ENCODE measurements at places on chromosomes 4 and X.
A peak's percentile ranks its signal among the peaks of the same experiment; 100 is the strongest.

- DNase-seq, result no peak
Observed at GRCh38 chr4:162506253-162506652, 342.5 kb upstream of the FSTL5 start.

- DNase-seq, result no peak
Observed at GRCh38 chr4:41076481-41076880, 137.9 kb downstream of the APBB2 start.

GRCh38 chr4:48602222-48602621 is 112.2 kb downstream of the ZAR1 start:
- DNase-seq, result no peak

- no peak for DNase-seq
Observed at GRCh38 chrX:72313707-72314641, 8.3 kb upstream of the CITED1 start.

GRCh38 chr4:30929649-30930048 is 209.5 kb downstream of the PCDH7 start:
- no peak for DNase-seq

DNA sequence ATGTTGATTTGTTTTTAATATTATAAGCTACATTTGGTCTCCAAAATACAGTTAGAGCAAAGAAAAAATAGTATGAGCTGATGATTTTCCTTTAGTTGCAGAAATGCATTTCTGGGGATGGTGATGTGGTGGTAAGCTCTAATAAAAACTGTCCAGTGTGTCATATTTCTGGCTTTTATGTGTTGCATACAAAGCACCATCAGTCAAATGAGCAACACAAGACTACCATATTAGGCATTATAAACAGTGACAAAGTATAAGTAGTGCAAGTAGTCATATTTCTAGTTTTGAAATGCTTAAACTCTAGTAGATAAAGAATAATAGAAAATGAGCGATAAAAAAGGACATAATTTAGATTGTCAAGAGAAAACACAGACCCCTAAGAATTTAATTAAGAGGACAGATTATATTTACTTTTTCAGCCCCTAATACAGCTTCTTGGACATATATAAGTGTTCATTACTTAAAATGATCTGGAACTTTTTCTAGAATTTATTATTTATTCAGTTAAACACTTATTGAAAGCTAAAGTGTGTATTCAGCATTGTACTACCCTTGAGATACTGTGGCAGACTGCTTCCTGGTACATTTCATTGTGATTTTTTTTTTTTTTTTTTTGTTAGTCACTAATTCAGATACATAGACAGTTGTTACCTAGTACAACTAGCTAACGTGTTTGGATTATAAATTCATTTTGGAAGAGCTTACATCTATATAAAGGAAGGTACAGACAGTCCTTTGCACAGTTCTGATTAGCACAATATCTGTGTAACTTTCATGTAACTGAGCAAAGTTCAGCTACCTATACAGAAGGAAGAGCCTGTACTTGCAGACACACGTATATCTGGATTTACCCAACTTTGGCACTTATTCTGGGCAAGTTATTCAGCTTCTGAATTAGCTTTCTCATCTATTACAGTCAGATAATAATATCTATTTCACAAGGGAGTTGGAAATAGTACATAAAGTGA is 22.3 kb downstream of the RAP1GDS1 start:
- DNase-seq, result no peak

DNA sequence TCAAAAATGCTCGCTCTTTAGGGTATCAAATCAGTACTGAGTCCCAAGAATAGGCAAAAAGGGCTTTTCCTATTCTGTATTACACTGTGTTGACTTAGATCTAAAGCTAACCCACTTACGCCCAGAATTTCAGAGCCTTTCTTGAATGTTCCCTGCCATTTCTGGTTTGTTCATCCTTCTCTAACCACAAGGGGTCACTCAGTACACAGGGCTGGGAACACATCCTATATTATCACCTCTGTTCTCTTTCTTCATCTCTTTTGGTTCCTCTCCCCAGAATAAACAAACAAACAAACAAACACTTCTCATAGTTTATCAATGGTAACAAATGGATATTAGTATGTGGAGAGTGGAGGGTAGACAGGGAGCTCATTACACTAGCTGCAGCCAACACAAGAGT is 25.5 kb upstream of the MORC4 start:
- DNase-seq, result no peak

DNA sequence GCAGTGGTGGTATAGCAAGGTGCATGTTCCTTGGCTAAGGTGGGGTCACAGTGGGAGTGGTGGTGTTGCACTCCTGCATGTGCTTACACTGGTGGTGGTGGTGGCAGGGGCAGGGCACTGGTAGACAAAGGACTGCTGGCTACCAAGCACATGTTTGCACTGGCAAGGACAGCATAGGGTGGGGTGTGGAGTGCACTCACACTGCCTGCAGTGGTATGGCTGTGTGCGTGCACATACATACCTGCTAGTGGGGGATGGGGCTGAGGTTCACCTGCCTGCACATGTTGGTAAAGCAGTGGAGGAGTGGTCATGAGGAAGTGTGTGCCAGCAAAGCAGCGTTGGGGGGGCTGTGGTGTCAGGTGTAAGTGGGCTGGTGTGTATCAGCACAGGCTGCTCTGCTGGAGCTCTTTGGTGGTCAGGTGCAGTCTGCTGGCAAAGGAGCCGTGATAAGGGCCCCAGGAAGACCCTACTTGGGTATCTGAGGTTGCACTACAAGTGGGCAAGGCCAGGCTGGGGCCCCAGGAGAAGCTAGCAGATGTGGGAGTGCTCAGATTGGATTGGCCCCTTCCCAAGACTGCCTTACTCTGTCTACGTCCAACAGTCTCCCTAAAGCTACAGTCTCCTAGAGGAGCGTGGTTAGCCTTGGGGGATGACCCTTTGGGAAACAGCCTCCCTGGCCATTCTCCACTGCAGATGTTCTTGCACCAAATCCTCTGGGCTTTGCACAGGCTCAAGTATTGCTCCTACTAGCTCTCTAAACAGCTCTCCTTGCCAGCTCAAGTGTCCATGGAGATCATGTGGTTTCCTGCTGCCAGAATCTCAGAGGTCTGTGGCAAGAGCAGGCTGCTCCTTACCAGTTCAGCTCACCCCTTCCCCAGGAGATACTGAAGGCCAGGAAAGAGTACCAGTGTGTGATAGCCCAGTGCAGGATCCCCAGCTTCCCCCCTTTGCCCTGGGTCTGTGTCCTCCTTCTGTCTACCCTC is 486.3 kb upstream of the PABPC4L start:
- DNase-seq, result no peak

DNA sequence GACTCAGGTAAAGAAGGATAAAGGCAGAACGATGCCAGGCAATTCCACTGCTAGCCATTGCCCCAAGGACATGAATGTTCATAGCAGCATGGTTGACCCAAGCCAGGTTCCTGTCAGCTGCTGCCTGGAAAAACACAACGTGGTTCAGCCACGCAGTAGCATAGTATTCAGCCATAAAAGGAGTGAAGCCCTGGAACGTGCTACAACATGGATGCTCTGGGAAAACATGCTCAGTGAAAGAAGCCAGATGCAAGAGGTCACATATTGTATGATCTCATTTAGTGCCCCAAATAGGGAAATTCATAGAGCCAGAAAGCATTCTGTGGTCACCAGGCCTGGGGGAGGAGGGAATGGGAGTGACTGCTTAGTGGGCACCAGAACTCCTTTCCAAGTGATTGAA is 129.8 kb downstream of the GPR143 start:
- DNase-seq, result no peak

DNA sequence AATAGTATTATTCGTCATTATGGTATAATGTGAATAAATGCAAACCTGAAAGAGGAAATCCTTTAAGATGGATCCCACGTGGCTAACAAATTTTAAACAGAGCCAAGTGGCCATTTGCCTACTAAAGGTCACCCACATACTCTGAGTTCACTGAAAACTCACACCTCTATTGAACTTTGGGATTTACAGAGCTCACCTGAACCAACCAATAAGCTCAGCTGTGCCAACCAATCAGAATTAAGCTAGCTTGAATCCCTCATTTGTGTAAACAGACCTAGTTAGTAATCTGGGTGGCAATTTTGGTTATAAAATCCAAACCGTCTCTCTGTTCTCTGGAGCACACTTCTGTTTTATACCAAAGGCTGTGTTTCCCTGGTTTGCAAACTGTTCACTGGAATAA is 5.4 kb upstream of the NUDT9 start:
- no peak for DNase-seq

DNA sequence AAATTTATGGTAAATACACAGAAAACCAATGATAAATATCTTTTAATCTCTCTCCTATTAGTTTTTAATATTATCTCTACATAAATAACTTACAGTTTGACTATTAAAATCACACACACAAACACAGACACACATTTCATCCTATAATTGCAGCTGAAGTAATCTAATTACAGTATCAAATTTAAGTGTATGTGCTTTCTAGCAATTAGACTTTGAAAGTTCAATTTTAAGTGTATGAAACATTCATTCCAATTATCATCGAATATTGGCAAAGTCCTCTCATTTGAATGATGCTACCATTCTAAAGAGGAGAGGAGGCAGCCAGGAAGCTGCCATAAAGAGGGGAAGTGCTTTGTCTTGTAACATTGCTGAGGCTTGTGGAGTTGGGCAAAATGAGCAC is 221.2 kb upstream of the PABPC4L start:
- DNase-seq, result no peak

- DNase-seq, result no peak
Observed at GRCh38 chr4:128782076-128782715, 27.3 kb upstream of the JADE1 start.

DNA sequence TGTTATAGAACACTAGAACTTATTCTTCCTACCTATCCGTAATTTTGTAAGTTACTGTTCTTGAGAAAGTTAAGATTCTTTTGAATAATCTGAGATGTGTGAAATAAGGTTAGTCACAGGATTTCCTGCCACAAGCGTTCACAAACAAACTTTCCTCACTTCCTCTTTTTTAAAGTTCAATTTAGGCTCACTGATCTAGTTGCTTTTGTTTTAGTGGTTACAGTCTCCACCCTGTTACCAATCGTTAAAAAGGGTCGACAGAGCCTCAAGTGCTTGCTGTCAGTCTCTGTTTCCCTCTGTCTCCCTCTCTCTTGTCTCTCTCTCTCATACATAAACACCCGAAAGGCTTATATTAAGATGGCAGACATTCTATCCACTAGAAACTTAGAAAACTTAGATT is 35.9 kb upstream of the STK26 start:
- DNase-seq, result no peak

GRCh38 chr4:55438314-55438713 is 42.6 kb downstream of the TMEM165 start:
- no peak for DNase-seq

DNA sequence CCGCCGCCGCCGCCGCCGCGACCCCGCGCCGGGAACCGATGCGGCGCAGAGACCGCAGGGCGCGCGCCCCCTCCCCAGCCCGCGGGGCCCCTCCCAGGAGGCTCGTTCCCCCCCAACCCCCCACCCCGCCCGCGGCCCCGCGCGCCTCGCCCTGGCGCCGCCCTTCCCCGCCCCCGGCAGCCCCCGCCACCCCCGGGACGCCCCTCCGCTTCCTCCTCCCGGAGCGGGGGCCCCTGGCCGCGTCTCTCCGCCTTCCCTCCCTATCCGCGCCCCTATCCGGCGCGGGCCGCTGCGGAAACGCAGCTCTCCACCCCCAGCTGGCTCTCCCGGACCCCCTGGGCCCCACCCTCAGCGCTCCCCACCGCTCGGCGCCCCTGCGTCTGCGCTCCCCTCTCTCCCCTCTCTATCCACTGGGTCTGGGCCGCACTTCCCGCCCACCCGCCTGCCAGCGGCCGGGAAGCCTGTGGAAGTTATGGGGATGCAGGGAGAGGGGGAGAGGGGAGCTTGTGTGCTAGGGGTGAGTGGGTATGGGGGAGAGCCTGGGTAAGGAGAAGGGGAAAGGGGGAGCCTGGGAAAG is at the start of gene TMEM271:
Gene TMEM271 (minus strand): TSS at position 51 of the 577 bp plus-strand sequence. CDS start 233 bp downstream, outside the sequence.
- DNase-seq, result no peak

GRCh38 chrX:49277535-49277830 is 7.9 kb downstream of the PPP1R3F start:
- no peak for DNase-seq

DNA sequence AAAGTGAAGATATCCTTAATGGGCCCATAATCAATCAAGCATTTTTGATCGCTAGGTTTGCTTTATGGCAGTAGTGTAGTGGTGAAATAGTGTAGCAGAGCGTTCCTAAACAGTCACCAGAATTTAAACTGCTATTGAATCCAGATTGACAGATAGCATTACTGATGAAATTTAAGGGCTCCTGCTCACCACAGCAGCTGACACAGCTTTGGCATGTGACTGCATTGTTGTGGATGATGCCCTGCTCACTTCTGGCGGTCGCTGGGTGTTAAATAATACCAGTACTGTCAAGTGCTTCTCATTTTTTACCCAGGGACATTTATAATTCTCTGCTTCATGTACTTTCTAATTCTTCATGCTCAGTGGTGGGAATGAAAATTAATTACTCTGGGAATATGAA is 102.0 kb upstream of the ARHGAP24 start:
- DNase-seq, result no peak

- DNase-seq, result no peak
Observed at GRCh38 chr4:5051278-5052203, at the start of gene STK32B. Gene STK32B (plus strand): TSS chr4:5051480.

DNA sequence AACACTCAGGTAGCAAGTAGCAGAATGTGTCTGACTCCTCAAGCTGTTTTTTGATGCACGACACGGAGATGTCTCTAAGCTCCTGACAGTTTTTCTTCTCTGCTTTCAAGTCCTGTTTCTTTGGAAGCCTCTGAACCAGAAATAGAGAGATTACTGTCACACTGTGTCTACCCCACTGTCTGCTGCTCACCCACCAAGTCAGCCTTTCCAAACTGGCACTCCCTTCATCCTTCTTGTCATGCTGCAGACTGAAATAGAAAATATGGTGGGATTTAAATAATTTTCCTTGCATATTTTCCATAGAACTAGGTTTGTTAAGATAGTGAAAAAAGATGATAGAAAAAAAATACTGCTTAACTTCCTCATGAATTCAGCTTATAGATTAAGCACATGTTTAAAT is 102.5 kb upstream of the SPANXN4 start:
- no peak for DNase-seq

DNA sequence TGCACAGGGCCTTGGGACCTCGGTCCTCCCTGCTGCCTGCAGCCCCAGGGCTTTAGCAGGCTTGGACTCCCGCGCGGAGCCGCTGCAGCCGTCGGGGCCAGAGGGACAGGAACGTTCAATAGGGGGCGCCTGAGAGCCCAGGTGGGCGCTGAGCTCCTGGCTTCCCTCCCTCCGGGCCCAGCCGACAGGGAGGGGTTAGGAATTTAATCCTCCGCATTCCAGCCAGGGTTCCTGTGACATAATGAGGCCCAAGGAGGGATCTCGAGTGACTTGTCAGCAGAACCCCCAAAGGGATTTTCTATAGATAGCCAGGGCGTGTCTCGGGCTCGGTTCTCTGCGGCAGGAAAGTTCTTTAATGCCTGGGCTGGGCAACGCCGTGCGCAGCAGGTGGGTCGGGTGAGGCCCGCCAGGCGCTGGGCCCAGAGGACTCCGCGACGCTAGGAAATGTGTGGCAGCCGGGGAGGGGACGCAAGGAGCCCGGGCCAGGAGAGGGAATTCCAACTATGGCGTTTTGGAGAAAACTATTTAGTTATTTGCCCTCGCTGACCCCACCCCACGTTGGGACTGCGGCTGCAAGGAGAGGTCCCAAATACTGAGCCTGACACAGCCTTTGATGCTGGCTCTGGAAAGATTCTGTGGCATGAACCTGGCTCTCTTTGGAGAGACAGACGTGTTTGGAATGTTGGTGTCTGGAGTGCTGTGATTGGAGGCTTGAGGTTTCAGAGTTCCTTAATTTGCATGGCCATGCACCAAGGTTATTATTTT is 285.2 kb upstream of the GATB start:
- DNase-seq, result peak; percentile 58

- DNase-seq, result no peak
Observed at GRCh38 chr4:186806679-186807421, 83.2 kb upstream of the FAT1 start.

Data from NCI-H1048 (cell line).